ENCODE measurements at places on chromosomes 7 and 10. TPM values are rescaled to one million over a fixed set of nuclear protein-coding genes. Genes with fewer than 3 reads are reported as not detected.

DNA sequence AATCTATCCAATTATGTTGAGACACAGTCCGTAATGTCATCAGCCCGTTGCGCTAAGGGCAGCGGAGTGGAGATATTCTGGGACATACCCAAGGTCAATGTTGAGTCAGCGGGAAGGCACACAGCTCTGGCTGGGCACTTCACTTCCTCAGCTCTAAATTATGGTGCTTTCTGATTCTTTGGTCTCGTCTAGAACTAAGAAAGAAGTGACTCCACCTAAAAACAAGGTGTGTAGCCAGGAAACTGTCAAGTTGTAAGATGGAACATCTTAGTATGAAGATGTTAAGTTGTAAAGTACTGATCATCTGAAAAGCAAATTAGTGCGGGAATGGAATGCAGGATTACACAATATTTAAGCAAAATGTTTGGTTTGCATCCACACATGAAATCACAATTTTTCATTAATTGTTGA, 43.1 kb downstream of the BAIAP2L1 start:
- peak; percentile 69 for DNase-seq

DNA sequence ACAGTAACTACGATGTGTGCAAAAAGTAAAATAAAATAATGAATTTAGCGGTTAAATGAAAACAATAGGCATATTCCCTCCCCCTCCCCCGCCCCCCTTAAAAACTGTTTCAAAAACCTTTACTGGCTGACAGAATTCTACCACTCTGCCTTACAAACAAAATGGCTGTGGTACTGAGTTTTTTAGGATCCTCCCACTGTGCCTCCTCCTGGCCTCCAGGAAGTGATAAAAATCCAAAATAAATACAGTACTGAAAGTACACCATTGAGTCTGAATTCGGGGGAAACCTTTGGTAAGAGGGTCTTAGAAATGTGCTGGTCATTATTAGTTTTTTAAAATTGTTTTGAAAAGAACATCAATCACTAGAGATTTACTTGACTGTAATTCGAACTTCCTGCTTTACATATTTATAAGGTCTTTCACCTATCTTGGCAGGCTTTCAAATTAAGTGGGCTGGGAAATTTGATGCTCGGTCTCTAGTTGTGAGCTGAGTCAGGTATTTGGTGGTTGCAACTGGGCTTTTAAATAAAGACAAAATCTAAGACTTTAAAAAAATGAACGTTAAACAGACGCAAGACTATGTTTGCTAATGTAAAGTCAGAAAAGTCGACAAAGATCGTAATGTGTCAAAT, 32.5 kb upstream of the EPC1 start:
- DNase-seq, result no peak

DNA sequence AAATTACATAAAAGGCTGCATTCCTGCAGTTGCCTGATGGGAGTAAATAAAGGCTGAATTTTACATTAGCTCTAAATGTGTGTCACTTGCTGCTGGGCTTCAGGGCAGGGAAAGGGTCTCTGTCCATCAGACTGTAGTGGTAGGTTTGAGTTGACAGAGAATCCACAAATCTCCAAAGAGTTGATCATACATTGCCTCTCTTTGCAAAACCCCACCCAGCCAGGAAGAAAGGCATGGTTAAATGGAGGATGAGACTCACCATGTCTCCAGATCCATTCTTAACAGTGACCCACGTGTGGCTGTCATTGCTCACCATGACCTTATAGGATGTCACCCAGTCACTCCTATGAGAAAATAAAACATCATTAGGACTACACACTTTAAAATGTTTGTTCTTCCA, 92.8 kb downstream of the CPXM2 start:
- DNase-seq, result no peak

The PDZD7 gene
- total RNA-seq, result 1.4 TPM

- DNase-seq, result no peak
These were observed 251.8 kb downstream of the CRPPA start for GRCh38 chr7:16169537-16169936.

The GRM3 gene
- not detected for total RNA-seq

The FXYD4 gene
- total RNA-seq, result not detected

GRCh38 chr7:69813637-69814240, 215.5 kb downstream of the AUTS2 start:
- no peak for DNase-seq

Measured in MG63 (cell line).